ENCODE measurements at places on chromosomes 4 and X.
A peak's percentile ranks its signal among the peaks of the same experiment; 100 is the strongest.

DNA sequence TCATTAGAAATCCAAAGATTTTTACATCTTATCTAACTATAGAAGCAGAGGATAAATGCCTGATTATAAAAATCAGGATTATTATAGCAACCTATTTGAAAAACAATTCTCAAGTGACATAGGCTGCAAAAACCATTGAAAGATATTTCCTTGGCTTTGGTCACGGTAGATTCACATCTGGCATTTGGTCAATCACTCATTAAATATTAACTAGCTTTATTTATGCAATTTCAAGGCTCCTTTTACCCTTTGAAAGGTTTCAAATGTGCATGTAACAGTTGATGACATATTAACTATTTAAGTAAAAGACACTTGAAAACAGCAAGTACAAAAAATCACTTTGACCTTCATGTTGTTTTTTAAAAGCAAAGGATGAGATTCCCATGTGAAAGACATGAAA, 98.1 kb downstream of the MMRN1 start:
- no peak for DNase-seq

GRCh38 chr4:16329125-16329796, 103.0 kb upstream of the TAPT1 start:
- DNase-seq, result peak; percentile 24

DNA sequence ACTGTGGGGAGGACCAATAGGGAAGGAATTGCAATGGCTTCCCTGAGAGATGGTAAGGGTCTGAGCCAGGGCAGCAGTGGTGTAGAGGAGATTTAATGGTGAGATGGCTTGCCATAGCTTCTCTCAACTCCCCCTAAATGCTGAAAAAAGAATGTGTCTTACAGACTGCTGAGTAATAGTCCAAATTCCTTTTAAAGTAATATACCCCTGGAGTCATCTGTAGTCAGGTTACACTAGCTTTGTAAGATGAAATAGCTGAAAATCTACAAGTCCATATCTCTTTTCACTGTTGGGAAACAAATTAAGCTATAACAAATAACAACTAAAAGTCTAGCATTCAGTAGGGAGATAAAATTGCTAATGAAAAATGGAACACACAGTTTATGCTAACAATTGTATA, 33.5 kb downstream of the MAPK10 start:
- DNase-seq, result no peak

DNA sequence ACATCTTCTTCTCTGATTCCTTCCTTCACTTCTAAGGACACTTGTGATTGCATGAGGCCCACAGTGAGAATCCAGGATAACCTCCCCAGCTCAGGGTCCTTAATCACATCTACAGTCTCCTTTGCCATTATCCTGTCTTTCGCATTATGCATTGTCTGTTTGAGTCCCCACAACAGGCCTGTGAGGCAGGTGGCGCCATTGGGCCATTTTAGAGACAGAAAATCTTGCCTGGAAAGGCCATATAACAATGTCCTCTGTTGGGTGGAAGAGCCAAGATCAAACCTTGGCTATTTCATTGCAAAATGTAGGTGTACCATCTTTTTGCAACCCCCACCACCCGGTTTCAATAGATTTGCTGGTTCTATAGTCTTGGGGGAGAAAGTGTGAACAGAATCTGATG, 11.8 kb upstream of the DCUN1D4 start:
- peak; percentile 65 for DNase-seq

- no peak for DNase-seq
Observed at GRCh38 chr4:184437565-184438265, 36.6 kb downstream of the IRF2 start.
